ENCODE measurements at places on chromosomes 5 and 9.

DNA sequence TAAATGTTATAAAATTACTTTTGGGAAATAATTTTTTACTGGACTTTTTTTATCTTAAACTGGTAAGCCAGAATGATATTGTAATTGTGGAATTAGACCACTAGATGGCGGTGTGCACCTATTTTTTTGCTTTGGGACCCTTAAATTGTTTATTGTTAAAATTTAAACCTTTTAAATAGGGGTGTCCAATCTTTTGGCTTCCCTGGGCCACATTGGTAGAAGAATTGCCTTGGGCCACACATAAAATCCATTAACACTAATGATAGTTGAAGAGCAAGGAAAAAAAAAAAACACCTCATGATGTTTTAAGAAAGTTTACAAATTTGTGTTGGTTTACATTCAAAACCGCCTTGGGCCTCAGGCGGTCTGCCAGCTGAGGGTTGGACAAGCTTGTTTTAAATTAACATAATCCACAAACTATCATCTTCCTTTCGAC is 28.4 kb upstream of the GADD45G start:
- no peak for DNase-seq

DNA sequence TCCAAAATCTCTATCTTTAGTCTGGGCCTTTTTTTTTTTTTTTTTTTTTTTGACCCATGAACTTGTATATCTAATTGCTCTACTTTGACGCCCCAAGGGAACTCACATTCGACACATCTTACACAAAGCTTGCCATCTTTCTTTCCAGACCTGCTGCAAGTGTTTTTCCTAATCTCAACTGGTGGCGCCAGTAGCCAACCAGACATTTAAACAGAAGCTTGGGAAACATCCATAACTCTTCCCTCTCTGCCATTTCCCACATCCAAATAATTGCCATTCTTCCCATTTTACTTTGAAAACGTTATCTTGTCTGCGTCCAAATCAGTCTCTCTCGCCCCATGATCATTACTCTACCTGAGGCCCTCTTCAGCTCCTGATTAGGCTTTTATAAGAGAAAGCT is 130.9 kb downstream of the PAPPA start:
- no peak for DNase-seq

GRCh38 chr5:127696683-127697082 is 6.5 kb upstream of the CCDC192 start:
- no peak for DNase-seq

DNA sequence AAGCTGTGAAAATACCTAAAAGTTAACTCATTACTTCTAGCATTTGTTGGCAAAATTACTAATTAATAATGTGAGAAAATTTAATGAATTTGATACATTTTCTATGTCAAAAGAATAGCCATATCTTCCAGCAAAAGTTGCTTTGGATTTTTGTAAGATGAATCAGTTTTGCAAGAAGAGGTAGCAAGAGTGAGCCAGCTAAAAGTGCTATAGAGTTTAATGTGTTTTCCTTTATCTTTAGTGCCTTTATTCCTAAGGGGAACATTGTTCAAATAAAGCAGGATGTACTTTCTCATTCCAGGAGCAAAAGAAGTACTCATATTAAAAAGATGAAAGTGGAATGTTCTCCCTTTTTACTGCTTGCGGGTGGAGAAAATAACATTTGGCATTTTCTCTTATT is 622.2 kb downstream of the ANXA1 start:
- no peak for DNase-seq

GRCh38 chr5:93567424-93567823 is 13.6 kb downstream of the NR2F1-AS1 start:
- DNase-seq: no peak

DNA sequence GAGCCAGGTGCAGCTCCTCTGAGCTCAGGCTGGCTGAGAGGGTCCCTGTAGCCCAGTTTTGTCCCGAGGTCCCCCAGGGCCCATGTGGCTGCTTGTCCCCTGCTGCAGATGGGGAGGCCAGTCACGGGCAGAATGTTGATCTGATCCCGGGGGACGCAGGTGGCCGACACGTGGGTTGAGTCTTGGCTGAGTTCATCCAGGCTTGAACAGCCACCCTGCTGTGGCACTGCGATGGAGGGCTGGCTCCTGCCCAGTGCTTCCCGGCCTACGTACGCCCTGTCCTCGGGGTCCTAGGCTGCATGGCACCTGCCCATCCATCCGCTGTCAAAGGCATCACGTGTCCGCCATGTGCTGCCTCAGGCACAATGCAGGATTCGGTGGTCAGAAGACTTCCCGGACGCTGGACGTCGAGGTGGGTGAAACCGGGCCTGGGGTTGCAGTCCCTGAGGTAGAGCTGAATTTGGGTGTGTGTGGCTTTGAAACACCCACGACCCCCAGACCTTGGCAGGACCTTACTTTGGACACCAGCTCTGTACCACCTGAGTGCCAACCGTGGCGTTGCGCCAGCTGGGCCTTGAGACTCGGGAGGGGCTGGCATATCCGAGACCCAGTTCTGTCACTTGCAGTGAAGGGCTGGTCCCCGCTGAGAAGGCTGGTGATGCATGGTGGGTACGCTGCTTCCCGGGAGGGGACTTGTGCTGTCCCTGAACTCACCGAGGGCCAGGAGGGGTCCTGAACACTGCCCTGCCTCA is 22.3 kb downstream of the RXRA start:
- DNase-seq: no peak

DNA sequence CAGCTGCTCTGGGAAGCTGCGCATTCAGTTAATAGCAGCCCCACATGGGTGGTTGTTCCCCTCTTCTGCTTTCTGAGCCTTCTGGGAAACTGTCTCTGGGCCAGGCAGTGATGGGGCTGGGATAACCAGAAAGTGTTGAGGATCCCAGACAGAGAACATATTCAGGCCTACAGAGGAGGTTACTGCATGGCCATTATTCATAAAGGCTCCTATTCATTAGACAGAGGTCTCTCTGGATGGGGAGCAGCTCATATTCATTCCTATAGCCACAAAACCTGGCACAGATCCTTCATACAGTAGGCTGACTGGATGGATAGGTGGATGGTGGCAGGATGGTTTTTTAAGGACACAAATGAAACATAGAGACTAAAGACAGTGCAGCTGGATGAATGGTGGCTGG is 76.3 kb downstream of the HSPA4 start:
- DNase-seq: no peak

- DNase-seq: no peak
These were observed 75.8 kb downstream of the FGF18 start for GRCh38 chr5:171495122-171495700.

- no peak for DNase-seq
These were observed 13.1 kb upstream of the SPINK13 start for GRCh38 chr5:148255456-148255855.

- no peak for DNase-seq
These were observed 53.8 kb downstream of the MFAP3 start for GRCh38 chr5:154092356-154093141.

- DNase-seq: no peak
These were observed 52.3 kb upstream of the RPL26L1 start for GRCh38 chr5:172906888-172907287.

GRCh38 chr5:62729675-62730074 is 151.1 kb downstream of the LRRC70 start:
- no peak for DNase-seq

GRCh38 chr5:134223406-134224248 is 2.2 kb downstream of the PPP2CA start:
- no peak for DNase-seq

GRCh38 chr9:95736370-95736769 is 139.1 kb upstream of the ERCC6L2 start:
- DNase-seq: no peak

DNA sequence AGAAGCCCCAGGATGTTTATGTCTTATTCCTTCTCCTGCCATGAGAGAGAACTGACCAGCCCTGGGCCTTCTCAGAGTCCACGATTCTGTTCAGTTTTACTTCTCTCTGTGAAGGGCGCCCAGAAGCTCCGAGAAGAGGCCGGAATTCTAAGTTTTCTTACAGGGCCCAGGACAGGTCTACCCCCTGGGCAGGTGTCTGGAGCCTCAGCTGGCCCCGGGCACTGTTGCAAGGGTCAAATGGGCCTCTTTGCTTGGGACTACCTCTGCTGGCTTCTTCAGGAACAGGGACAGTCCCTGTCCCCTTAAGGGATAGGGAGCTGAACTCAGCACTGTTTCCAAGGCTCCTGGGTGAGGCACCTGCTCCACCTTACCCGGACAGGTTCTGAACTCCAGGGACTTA is 55.0 kb downstream of the RASGEF1C start:
- DNase-seq: no peak

- no peak for DNase-seq
These were observed 138.1 kb downstream of the C5orf15 start for GRCh38 chr5:133830281-133830680.

DNA sequence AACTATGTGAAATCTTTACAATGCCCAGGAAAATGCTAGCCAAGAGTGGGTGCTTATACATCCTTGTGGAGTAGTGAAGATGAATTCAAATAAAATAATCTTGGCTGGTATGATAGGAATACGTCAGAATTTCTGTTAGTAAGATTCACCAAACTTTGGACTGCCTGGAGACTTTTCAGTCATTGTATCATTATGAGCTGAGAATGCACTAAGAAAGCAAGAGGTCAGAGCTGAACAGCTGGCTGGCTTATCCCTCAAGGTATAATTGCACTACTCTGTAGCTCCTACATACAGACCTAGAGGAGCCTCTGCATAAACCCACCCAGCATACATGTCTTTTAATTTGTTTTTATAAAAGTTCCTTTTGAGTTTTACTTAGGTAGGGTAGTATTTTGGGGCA is 568.5 kb upstream of the RIOK2 start:
- no peak for DNase-seq

GRCh38 chr5:125700380-125700861 is 722.8 kb upstream of the GRAMD2B start:
- no peak for DNase-seq

DNA sequence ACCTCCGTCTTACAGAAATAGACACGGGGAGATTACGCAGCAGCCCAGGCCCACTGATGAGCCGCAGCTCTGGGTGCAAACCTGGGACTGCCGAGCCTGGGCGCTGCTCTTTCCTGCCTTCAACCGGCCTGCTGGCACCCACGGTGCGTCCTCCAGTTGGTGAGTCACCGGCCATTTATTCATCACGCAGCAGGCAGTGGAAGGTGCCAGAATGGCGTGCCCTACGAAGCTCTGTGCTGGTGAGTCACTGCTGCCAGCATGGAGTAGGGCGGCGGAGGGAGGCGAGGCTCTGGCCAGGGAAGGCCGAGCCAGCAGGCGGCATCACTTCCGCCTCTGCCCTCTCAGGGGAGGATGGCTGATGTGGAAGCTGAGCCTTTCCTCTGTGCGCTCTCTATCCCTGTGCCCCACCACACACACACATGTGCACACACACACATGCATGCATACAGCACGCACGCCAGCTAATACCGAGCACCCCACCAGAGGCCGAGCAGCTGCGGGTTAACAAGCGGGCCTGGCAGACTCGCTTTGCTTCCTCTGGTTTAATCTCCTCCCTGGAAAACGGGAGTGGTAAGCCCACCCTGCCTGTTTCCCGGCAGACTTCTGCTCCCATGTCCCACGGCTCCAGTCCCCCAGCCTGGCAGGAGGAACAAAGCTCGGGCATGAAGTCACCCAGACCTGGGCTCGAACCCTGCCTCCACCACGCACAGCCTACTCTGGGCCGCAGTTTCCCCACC is 39.2 kb downstream of the OLFM1 start:
- DNase-seq: no peak

DNA sequence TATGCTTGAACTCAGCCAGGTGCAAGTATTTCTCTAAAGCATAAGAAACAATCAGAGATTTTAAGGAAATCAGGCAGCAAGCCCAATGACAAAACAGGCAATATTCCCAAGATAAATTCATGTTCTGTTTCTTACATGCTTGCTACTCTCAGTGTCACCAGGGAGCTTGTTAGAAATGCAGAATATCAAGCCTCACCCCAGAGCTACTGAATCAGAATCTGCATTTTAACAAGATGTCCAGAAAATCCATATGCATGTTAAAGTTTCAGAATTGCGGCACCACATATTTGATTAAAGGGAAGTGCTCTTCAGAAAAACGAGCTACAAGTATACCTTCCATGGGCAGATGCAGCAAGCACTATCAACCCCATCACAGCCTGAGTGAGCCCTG is 54.4 kb downstream of the MFAP3 start:
- no peak for DNase-seq

DNA sequence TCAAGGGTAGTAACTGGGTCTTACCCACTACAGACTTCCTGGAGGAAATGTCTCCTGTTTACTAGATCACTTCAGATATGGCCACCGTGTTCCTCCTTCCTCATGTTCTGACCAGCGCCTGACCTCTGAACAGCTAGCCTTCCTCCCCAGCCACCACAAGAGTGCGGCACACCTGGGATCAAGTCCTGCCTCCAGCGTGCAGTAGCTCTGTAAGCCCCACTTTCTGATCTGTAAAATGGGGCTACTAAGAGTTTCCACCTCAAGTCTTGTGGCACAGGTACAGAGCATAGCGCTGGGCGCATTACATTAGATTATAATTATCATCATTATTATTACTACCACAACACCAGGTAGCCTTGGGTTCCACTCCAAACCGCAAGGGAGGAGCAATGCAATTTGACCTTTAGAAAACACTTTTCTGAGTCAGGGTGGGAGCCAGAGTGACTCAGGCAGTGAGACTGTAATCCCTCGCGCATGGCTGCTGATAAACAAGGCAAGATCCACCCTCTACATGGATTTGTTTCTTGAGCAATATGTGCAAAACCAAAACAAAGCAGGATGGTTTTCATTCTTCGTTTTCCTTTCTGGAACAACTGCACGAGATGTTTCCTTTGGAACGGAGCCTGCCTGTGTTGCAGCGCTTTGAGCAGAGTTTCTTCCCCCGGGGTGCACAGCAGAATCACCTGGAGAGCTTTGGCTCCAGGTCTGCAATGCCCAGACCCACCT is 65.0 kb upstream of the ANGPTL2 start:
- no peak for DNase-seq

DNA sequence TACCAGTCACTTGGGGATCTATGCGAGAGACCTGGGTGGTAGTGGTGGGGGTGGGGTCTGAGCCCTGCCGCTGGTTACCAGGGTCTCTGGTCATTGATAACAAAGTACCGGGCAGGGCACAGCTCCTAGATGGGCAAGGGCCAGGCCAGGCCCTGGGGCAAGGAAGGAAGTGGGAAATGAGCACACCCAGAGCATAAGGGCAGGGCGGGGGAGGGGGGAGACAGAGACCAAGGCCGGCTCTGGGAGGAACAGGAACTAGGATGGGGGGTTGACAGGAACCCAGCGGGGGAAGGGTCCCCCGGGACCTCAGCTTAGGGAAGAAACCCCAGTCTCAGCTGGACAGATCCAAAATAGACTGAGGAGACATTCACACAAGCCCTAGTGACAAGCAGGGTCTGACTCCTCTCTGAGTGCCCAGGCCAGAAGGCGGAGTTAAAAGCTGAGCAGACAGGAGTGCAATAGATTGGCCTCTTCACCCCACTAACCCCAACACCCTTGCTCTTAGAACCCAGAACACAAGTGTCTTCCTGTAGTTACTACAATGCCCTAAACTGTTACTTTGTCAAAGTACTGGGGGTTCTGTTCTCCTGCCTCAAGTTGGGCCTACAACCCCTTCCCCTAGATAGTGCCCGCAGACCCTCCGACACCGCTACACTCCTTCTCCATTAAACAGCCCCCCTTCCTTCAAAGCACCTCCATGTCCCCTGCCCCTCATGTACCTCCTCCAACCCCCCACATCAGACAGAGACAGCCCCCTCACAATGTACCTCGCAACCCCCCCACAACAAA is 628 bp downstream of the ATOSB start:
- DNase-seq: no peak

Data from NCI-H1694 treated with DMSO at 0.1 percent for 48 hours (cell line).